Natural killer cell treated with Interleukin-12 subunit alpha and Interleukin-12 subunit beta and Interleukin-15 and Interleukin-18, amount 100 ng/mL, for 72 hours (primary cell): ENCODE measurements at places on chromosomes 11 and 22.
A peak's percentile ranks its signal among the peaks of the same experiment; 100 is the strongest.

- DNase-seq: no peak
These were observed 4.8 kb upstream of the PRSS23 start for GRCh38 chr11:86795511-86795910.

GRCh38 chr11:115193914-115194801 is 310.1 kb downstream of the CADM1 start:
- no peak for DNase-seq

- no peak for DNase-seq
These were observed 19.5 kb upstream of the ADORA2A start for GRCh38 chr22:24407884-24408283.

DNA sequence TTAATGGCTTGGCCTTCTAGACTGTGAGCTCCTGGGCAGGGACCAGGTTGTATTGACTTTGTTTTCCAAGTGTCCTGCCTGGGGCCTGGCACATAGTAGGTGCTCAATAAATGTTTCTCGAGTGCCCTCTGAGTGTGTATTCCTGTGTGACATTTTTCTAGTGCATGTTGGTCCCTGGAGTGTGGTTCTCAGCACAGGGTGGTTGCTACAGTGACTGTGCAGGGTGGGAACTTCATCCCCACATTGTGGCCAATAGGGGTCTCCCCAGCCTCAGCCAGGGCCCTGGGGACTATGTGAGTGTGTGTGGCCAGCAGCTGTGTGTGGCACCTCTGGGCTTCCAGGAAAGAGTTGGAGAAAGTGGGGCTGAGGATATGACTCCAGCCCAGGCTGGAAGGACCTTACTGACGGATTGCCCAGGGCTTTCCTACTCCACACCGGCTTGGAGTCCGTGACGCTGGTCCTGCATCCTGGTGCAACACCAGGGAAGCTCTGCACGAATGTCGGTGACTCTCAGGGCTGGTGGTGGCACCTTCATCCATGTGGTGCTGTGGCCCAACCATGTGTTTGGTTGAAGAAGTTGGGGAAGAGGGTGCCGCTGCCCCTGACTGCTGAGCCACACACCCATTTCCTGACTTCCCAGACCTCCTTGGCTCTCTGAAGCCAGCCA is 9.0 kb upstream of the MARK2 start:
- DNase-seq: no peak

- DNase-seq: peak; percentile 82
These were observed 884 bp downstream of the IL10RA start for GRCh38 chr11:117986981-117987574.

GRCh38 chr11:32434356-32435151 is 785 bp downstream of the WT1 start:
- no peak for DNase-seq

DNA sequence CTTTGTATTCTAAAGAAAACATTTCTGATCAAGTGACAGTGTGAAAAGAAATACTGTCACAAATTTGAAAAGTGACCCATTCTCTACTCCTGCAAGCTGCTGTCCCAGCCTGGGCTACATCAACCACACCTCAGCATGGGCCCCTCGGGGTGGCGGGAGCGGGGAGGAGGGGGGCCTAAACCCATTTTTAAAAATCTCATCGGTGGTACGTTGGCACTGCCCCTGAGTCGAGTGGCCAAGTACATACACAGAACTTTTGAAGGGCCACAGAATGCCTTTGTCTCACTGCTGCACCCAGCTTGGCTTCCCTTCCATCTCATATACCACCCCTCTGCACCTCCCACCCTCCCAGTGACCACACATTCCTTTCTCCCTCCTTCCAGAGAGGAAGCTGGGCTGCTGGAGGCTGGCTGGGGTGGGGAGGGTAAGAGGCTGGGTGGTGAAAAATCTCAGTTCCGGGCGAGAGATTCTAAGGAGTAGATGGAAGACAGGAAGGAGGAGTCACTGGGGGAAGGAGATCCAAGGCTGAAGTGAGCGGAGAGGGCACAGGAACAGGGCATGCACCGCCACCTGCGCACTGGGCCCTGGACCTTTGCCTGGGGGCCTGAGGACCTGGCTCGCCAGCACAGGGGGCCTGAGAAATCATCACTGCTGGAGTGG is 21.1 kb downstream of the FXYD6 start:
- no peak for DNase-seq

GRCh38 chr11:44979543-44980399 is 29.1 kb upstream of the TP53I11 start:
- DNase-seq: no peak

- no peak for DNase-seq
These were observed 29.7 kb downstream of the ZFTA start for GRCh38 chr11:63738720-63739360.

DNA sequence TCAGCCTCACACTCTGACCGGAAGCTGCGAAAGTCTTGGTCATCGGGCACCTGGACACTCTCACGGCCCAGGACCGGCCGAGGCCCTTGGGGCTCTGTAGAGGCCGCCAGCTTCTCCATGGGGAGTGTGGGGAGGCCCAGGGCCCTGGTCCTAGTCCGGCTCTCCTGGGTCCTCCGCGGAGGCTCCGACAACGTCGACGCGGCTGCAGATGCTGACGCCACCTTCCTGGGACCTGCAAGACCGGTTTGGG is 12.9 kb downstream of the STARD10 start:
- DNase-seq: no peak

GRCh38 chr22:44344407-44344806 is 31.7 kb upstream of the SHISAL1 start:
- no peak for DNase-seq

DNA sequence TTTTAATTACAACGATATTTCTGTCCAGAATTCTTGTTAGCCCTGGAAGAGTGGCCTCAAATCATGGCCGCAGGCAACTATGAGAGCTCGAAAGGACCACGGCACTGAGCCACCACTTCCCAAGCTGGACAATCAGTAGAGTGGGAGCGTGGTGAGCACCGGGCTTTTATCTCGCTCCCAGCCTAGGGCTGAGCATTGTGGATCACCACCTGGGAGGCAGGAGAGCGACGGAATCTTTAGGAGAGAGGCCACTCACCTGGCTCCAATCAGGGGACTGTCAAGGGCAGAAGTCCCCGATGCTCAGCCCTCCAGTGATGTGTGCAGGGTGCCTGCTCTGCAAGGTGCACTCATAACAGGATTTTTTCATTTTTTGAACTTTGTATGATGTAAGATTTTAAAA is 377.1 kb upstream of the B3GAT1 start:
- no peak for DNase-seq

DNA sequence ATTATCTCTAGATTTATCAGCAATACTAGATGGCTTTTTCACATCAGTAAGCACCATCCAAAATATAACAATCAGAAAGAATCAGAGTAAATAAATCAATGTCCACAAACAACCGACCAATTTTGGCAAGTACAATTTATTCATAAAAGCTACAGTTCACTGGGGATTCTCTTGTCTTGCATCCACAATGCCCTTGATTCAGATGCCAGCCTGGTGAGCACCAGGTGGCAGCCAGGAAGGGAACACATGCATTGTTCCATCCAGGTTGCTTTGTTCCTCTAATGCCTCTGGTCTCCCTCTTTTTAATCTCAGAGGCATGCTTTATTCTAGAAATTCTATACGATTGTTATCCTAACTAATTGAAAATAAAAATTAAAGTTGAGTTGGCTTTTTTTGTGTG is 242.1 kb upstream of the KIRREL3 start:
- no peak for DNase-seq

GRCh38 chr11:9663699-9664275 is at the start of gene SWAP70:
SWAP70 (plus strand) TSS chr11:9664077; CDS start chr11:9664180, 103 bp downstream.
- peak; percentile 89 for DNase-seq

DNA sequence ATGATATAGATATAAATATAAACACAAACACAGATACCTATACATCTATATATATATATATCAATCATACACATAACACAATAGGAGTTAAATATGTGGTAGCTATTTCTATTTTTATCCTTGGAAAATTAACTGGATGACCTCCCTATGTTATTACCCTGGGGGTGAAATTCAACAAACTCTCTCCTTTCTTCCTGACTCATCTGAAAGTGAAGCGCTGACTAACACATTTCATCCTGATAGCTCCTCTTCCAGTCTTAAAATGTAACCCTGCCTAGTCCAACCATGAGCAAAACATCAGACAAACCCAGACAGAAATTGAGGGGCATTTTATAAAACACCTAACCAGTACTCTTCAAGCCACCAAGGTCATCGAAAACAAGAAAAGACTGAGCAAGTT is 220.6 kb upstream of the ISX start:
- no peak for DNase-seq

DNA sequence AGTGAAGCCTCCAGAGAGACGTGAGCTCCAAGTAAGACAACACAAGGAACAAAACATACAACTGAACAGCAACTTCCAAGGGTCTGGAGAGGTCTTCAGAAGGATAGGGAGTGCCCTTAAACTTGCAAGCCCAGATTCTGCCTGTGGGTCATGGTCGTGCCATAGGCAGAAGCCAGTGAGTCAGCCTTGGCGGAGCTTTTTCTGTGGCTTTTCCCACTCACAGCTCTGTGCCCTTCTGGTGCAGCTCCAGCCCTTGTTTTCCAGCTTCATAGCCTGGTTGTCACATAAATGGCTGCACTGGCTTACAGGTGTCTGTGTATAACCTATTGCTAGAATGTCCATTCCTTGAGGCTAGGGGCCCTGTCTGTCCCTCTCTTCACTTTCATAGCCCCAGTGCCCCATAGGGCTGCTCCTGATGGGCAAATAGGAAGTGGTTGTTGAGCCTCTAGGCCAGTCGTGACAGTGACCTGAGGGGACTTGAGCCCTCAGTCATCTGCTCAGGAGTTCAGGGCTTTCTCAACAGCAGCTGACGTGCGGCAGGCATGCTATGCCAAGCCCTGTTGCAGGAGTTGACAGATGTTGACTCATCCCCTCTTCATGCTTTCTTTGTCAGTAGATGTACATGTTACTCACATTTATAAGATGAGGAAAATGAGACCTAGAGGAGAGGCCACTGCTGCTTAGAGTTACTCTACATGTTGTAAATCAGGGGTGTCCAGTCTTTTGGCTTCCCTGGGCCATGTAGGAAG is 7.4 kb downstream of the MED15 start:
- DNase-seq: no peak

DNA sequence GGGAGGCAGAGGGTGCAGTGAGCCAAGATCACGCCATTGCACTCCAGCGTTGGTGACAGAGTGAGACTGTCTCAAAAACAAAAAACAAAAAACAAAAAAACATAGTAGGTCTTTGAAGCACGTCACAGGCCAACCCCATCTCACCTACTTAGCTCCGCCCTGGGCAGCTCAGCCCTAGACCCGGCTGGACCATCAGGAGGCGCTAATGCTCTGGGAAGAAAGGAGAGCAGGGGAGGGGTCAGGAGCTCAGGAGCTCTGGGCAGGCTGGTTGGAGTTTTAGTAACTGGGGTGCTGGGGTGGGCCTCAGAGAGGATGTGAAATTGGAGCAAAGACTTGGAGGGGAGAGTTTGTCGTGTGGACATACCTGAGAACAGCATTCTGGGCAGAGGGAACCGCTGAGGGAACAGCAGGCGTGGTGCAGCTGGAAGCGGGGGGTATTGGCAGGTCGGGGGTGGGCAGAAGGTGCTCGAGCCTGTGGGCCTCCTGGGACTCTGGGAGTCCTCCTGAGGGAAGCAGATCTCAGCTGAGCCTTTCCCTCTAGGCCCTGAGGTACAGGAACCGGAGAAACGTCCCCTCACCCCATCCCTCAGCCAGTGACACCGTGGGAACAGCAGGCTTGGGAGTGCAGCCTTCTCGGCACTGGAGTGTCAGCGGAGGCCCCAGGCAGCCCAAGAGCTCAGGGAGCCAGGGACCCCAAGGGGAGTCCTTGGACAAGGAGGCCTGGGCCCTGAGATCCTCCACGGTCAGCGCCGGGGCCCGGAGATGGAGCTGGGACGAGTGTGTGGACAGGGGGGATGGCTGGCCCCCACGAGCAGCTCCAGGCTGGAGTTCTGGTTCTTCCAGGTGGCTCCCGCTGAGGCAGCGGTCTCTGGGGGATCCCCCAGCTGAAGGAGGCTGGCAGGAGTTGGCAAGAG is 2.2 kb upstream of the RPS6KA4 start:
- DNase-seq: no peak

DNA sequence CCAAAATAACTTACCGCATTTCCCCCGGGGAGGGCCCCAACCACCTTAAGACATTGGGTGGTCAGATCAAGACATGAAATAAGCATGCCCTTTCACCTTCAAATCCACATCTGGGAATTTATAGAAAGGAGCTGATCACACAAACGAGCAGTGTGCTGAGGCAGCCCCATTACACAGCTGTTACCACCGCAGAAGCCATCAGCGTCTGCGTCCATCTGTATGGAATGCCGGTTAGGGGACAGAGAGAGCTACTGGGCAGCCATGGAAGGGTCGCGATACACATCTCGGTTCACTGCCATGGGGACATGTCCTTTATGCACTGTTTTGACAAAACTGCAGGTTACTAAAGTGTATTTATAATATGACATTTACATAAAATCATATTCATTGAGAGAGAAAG is 105.1 kb upstream of the LMO1 start:
- DNase-seq: no peak

- DNase-seq: peak; percentile 61
These were observed 41.9 kb downstream of the SVIP start for GRCh38 chr11:22787551-22788162.

DNA sequence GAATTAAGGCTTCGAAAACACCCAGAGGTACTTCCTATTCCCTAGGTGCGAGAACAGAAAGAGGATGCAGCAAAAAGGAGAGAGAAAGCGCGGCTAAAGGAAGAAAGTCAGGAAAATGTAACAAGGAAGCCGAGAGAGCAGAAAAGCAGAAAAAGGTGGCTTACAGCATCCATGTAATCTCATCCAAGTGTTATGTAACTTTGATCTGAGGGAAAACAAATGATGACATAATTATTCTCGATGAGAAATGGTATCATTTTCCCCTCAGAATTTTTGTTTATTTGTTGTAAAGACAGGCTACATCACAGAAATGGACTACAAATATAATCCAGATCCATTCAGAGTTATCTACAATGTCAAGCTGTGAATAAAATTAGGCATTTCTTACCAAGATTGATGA is 69.1 kb upstream of the APOA1 start:
- no peak for DNase-seq
